ENCODE measurements at places on chromosomes 1 and 21.

GRCh38 chr1:236417336-236417735 lies 23.2 kb downstream of the EDARADD start:
- H3K4me3 ChIP-seq = no peak overlapping the region
- DNase-seq = no peak
- no peaks in the 10 kb centered on the region for H3K27me3 ChIP-seq
- H3K27ac ChIP-seq = no peak overlapping the region
- no peaks in the 10 kb centered on the region for H3K4me1 ChIP-seq
- no peaks in the 10 kb centered on the region for H3K36me3 ChIP-seq

GRCh38 chr1:89603651-89604413 lies 29.1 kb upstream of the LRRC8C start:
- no peak overlapping the region for H3K4me3 ChIP-seq
- H3K36me3 ChIP-seq = no peaks in the 10 kb centered on the region
- no peak for DNase-seq

GRCh38 chr1:193014400-193014799 lies 44.8 kb downstream of the UCHL5 start:
- H3K4me1 ChIP-seq = no peaks in the 10 kb centered on the region
- no peak for DNase-seq
- H3K4me3 ChIP-seq = no peak overlapping the region
- no peaks in the 10 kb centered on the region for H3K27me3 ChIP-seq
- H3K36me3 ChIP-seq = peaks cover 16% of the 10 kb centered on the region

DNA sequence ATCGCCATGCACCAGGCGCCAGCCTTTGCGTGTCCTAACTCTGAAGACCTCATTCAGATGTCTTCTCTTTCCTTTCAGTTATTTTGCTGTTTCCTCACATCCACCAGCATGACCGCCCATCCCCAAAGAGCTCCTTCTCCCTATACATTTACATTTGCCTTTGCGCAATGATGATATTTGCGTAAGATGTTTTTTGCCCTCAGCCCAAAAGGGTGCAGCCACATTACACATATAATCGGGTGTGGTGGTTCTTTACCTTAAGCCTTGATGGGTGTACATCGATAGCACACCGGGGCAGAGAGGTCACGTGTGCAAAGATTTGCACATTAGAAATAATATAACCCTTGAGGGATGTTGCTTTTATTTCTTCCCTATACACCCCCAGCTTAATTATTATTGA lies 192.8 kb downstream of the HUNK start:
- H3K27ac ChIP-seq = no peak overlapping the region
- no peak for DNase-seq
- no peak overlapping the region for H3K4me3 ChIP-seq
- H3K27me3 ChIP-seq = no peaks in the 10 kb centered on the region
- no peaks in the 10 kb centered on the region for H3K36me3 ChIP-seq

DNA sequence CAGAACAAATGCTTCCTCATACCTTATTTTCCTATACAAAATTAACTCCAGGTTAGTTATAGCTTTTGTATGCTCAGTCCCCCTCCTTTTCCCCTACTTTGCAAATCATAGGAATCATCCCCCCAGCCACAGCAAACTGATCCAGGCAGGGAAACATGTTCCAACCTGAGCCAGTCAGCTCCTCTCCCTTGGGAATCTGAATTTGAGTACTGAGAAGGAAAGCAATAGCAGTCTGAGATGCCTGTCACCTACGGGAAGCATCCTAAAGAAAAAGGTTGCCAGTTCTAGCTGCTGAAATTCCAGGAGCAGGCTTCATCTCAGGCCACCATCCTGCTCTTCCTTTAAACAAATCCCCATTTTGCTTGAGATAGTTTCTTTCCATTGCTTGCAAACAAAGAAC lies 6.9 kb downstream of the ADSS2 start:
- peaks cover 17% of the 10 kb centered on the region for H3K4me1 ChIP-seq
- no peak overlapping the region for H3K4me3 ChIP-seq
- H3K36me3 ChIP-seq = no peaks in the 10 kb centered on the region
- DNase-seq = no peak
- no peaks in the 10 kb centered on the region for H3K27me3 ChIP-seq
- peak overlapping the region; percentile 64 for H3K27ac ChIP-seq

Data from esophagus squamous epithelium (tissue), 5 donors.